ENCODE measurements at places on chromosomes 5 and 9. TPM values are rescaled to one million over a fixed set of nuclear protein-coding genes. Genes with fewer than 3 reads are reported as not detected.

- no peak for DNase-seq
These were observed 20.9 kb downstream of the PCSK5 start for GRCh38 chr9:75911390-75911789.

Gene BARX1
- 0.25 TPM for polyA plus RNA-seq

DNA sequence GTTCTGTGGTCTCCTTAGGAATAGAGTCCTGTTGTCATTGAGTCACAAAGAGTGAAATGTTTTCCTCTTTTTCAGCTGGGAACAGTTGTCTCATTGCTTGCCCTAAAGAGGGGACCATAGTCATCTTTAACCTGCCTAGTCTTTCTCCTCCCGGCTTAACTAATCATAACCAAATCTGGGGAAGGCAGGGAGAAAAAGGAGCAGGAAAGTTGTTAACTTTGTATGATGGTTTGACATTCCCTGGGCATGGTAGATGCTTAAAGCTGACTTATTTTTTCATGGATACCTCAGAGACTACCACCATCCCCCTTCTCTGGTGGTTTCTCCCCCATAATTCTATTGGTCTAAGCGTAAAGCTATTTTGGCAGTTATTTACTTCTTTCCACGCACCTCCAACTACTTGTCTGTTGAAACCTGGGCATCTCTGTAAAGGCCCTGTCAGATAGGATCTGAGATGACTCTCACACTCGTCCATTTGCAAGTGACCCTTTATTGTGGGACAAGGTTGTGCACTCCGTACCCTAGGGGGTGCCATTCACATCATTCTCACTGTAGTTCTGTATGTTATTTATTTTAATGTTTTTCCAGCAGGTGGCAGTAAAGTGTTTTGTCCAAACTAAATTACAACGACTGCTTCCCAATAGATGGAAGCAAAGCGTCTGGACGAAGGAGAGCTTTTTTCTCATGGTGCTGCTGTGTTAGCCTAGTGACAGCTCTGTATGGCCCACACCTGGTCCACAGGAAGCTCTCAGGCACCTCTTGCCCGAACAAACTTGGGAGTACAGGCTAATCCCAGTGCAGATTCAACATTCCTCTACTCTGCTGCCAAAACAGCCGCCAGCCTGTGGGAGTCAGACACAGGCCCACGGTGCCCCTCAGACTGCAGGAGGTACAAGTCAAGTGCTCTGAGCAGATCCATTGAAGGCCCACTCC is 3.0 kb upstream of the FAM13B start:
- peak; percentile 88 for DNase-seq

Gene GABRG2
- polyA plus RNA-seq, result 0.03 TPM

DNA sequence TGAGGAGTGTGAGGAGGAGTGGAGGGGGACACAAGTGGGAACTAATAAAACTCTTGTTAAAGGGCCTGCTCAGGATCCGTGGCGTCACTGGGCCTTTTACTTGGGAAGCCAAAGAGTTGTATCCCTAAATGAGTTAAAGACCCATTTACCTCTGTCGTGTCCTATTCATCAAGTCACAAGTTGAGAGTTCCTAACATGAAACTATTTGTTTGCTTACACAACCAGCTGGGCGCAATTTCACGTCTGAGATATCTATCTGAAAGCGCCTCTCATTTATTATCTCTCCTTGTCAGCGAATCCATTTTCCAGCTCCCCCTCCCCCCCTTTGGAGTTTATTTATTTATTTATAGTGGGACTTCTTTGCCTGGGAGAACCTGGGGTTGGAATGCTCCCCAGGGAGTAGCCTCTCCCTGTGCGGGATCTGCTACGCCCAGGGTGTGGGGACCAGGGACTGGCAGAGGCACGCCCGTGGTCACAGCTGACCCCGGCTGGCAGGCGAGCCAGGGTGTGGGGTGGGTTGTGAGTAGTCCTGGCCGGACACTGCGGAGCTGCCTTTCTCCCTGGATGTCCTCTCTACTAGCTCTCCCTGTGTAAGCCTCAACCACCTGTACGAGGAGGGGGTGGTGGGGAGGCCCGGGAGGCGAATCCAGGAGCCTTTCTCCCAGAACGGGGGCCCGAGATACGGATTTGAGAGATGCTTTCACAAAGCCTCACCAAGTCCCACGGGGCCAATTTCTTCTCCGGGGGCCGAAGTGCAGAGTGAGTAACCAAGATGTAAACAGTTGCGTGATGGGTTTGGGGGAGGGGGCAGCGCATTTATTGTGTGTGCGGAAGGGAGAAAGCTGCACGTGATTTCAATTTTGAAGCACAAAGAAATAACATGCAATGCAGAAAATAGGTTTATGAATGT is 15.3 kb downstream of the NR2F1 start:
- DNase-seq, result peak; percentile 57

Gene LURAP1L
- polyA plus RNA-seq, result 18.8 TPM

Gene TSSK1B
- polyA plus RNA-seq, result 0.12 TPM

Gene PRSS3
- 3.6 TPM for polyA plus RNA-seq

GRCh38 chr5:159273923-159274322 is 10.8 kb downstream of the UBLCP1 start:
- no peak for DNase-seq

Gene MYMK
- polyA plus RNA-seq, result 0.37 TPM

DNA sequence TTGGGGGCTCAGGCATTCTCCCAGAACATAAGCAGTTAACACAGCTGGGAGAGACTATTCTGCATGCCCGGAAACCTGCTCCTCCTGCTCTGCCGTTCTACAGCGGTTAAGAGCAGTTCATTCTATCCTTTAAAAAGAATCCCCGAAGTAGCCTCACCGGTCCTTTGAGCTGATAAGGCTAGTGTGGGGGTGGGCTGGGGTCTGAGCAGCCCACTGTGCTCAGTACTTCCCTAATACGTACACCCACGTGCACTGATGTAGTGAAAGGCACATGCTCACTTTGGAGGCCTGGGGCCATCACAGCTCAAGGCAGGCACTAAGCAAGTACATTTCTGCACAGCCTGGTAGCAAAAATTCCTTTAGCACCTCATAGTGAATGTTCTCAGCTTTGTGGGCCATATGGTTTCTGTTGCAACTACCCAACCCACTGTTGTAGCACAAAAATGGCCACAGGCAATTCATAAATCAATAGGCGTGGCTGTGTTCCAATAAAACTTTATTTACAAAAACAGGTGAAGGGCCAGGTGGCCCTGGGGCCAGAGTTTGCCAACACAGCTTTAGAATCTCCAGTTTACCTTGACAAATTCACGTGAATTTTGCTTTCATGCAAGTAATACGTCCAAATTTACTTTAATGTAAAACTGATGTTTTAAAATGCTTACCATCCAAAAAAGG is 136.4 kb downstream of the ZNF354C start:
- no peak for DNase-seq
